ENCODE measurements at places on chromosomes 6 and 20.
A peak's percentile ranks its signal among the peaks of the same experiment; 100 is the strongest.

DNA sequence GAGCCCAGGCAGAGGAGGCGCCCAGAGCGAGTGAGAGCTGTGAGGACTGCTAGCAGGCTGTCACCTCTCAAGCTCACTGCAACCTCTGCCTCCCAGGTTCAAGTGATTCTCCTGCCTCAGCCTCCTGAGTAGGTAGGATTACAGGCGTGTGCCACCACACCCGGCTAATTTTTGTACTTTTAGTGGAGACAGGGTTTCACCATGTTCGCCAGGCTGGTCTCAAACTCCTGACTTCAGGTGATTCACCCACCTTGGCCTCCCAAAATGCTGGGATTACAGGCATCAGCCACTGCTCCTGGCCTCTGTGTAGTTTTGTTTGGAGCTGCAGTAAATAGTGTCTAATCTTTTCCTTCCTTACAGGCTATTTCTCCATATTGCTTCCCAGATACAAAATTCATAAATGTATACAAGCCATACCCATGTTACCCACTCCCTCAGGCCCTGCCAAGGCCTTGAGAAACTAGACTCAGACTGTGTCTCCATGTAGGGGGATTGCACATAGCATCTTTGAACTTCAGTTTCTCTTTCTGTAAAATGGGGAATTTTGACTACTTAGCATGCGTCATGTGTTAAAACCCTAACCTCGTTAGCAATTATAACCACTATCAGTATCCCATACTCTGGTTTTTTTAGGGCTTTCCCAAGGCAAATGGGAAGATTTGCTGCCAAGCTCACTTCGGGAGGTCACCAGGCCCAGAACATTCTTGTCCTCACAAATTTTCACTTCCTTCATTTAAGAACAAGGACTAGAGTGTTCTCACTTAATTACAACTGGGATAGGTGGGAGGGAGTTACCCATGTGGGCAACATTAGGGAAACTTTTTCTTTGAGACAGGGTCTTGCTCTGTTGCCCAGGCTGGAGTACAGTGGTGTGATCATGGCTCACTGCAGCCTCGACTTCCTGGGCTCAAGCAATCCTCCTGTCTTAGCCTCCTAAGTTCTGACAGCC lies 67.3 kb upstream of the DDR1 start:
- no peak for DNase-seq

DNA sequence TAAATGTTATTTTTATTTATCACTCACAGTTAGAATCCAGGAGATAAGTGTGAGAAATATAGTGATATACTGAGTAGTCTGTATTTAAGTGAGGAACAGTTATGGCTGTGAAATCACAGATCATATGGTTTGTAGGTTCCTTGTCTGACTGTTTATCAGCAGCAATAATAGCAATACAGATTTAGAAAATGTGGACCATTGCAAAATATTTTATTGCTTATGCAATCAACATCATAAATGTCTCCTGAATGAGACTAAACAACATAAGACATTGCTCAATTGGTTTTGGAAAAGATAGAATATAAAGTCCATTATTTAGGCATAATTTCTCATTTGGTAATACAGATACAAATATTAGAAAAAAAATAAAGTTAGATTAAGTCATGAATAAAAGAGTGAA lies 43.7 kb downstream of the CCDC170 start:
- DNase-seq: no peak

GRCh38 chr6:133254552-133255228 lies 13.5 kb downstream of the EYA4 start:
- DNase-seq: no peak

GRCh38 chr6:114428341-114428740 lies 85.5 kb upstream of the HS3ST5 start:
- DNase-seq: no peak

DNA sequence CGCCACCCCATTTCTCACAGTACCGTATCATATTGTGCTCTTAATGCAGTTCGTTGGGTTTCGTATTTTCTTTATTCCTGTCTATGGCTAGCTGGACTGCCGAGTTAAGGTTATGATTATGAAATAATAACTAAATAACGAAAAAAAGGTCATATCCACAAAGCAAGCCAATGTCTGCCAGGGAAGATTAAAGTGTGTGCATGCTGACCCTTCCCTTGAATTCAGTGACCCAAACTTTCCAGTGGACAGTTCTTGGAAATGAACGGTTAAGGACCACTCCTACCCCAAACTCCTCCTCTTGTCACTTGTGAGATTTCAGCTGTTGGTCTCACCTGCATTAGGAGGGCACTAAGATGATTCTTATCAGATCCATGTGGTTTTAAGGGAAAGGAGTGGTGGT lies 171.6 kb downstream of the ZNF217 start:
- no peak for DNase-seq

DNA sequence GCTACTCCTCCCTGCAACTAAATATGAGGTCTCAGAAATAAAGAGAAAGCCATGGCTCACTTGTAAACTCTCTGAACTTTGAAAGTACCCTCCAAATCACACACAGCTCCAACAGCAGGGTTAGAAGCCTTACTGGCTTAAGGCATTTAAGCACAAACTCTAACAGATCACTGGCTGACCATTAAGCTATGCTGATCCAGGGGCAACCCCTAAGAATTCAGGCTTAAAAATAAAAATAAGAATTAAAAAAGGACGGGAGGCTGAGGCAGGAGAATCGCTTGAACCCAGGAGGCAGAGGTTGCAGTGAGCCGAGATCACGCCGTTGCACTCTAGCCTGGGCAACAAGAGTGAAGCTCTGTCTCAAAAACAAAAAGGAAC lies 21.8 kb downstream of the HLA-E start:
- no peak for DNase-seq

- DNase-seq: no peak
Measured at GRCh38 chr6:26311012-26311384, 54.0 kb upstream of the BTN3A2 start.

- no peak for DNase-seq
Measured at GRCh38 chr6:37635319-37635718, 62.4 kb downstream of the MDGA1 start.

DNA sequence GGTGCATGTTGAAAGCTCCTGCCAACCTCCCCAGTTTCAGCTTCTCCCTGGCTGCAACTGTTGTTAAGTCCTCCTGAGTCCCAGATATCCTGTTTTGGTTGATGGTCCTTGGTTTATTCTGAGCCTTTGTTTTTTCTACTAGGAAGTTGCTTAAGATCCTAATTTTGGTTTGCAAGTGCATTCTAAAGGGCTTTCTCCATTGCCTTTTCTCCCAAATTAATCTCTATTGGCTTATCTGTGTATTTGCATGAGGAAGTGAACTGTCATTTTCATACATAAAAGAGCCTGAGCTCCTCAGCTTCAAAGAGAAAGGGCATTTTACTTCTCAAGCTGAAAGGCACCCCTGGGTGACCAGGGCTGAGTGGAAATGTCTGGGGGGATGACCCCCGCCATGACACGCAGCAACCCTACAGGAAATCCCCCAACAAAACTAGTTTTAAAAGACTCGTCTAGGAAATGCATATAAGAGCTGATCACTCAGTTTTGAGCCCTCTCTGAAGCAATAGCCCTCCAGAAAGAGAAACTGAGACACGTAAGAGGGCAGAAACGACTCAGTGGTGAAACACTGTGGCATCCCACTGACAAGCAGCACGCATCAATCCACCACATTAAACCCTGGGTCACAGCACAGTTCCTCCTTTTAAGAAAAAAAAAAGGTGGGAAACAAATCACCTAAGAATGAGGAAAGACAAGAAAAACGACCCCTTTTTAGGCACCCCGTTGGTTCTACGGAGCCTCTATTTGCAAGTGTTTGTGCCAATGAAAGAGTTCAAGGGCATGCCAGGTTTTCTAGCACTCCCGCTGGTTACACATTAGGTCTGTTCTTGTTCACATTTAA lies 140.9 kb downstream of the THBS2 start:
- DNase-seq: no peak

DNA sequence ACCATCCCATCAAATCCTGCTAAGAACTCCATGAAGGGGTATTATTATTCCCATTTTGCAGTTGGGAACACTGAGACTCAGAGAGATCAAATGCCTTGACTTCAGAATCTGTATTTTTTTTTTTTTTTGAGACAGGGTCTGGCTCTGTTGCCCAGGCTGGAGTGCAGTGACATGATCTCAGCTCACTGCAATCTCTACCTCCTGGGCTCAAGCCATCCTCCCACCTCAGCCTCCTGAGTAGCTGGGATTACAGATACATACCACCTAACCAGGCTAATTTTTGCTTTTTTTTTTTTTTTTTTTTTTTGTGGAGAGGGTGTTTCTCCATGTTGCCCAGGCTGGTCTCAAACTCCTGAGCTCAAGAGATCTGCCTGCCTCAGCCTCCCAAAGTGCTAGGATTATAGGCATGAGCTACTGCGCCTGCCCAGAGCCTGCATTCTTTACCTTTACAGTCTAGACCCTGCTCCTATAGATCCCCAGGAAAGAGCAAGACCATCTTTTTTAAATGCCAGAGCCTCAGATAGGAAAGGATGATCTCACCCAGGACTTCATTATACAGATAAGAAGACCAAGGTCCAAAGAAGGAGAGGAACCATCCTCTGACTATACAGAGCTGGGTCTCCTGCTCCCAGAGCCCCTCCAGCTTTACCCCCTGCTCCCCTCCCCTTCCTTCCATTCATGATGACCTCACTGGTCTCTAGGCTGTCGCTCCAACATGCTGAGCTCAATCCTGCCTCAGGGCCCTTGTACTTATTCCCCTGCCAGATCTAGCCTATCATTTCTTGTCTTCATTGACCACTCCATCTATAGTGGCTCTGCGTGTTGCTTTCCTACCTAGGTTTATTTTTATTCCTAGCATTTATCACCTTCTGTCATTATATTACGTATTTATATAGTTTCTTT lies 138.6 kb downstream of the CEBPB start:
- no peak for DNase-seq

- DNase-seq: no peak
Measured at GRCh38 chr20:57316795-57317201, 12.8 kb upstream of the SPO11 start.

- no peak for DNase-seq
Measured at GRCh38 chr6:43278524-43279078, 19.5 kb upstream of the SLC22A7 start.

- no peak for DNase-seq
Measured at GRCh38 chr20:58519940-58520712, 4.9 kb upstream of the APCDD1L start.

- no peak for DNase-seq
Measured at GRCh38 chr20:18515973-18516372, 8.2 kb downstream of the SEC23B start.

DNA sequence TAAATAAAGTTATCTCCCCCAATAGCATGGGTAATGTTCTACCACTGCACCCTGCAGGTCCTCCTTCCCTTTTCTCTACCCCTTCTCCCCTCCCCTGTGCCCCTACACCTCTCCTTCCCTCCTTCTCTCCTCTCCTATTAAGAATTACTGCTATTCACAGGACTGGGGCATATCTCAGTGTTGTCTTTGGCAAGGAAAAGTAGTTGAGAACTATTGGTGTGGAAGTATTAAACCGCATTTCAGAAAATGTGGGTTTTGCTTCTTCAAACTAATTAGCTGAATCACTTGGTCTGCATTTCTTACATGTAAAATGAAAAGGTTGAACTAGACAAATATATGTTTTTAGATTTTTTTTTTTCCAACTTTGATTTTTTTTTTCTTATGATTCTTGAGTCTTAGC lies 296.3 kb downstream of the CDKAL1 start:
- DNase-seq: no peak

DNA sequence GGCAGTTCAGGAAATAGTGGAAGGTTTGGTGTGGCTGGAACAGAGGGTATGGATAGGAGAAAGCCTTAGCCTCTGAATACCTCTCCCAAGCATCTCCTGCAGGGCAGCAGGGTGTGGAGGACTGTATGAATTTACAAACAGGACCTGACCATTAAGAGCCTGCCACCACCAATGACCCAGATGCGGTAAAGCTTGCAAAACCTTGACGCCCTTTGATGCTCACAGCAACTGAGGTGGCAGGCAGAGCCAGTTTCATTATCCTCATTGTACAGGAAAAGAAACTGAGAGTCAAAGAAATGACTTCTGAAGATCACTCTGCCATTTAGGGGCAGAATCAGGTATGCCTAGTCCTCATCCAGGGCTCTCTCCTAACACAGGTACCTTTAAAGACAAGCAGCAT lies 2.4 kb downstream of the HM13 start:
- no peak for DNase-seq

- DNase-seq: no peak
Measured at GRCh38 chr20:10893321-10893720, 219.5 kb upstream of the JAG1 start.

DNA sequence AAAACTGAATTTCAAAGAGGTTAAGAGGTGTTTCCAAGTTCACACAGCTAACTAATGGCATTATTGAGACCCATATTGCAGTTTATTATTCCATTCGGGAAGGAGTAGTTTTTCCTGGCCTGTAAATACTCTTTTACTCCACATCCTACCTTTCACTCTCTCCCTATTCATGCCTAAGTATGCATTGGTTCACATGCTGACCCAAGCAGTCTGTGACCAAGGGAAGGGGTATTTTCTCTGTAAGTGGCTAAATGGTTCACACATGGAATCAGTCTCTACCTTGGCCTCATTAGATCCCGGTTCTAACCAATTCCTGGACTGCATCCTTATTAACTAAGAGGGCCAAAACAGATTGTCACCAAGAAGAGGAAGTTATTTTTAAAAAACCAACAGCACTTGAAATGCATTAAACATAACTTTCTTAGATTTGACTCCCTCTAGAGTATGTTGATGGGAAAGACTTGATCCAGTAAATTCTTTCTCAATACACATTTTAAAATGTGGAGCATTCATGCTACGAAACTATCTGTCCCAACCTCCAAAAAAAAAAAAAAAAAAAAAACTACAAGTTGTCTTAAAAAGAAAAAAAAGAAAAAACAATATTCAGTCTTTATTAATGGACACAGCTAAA lies 17.8 kb upstream of the RSPO3 start:
- no peak for DNase-seq

- DNase-seq: peak; percentile 61
Measured at GRCh38 chr6:146598772-146599405, at the start of gene ADGB. Gene ADGB (plus strand): TSS chr6:146598972. CDS start chr6:146599041, 69 bp downstream.

DNA sequence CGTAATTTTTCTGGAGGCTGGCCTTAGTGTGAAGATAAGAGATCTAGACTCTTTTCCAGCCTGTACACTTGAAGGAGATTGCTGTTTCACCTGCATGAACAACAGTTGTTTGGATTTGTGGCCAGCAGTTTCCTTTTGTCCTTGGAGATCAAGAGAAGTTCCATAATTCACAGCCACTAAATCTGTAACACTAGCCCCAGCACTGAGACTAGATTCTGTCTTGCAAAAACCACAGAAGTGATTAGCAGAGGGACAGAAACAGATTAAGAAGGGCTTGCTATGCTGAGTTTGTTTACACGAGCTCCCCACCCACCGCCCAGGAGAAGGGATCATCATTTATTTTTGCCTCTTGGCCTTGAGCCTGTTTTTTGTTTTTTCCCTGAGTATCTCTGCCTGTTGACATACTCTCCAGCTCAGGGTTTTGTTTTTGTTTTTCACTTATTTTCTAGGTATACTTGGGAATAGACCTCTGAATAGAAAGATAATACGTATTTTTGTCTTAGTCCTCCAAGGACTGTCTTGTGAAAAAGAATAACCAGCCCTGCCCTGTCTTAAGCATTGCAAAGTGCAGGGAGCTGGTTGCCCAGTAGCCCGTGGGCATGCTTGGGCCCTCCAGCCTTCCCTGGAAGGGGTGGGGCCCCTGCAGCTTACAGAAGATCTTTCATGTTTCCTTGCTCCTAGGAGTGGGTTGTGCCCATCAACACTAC lies 93.1 kb upstream of the SOX4 start:
- DNase-seq: no peak

Measured in right kidney (tissue), 9 donors.